DMS79 (cell line): ENCODE measurements at places on chromosomes 6 and 20.

GRCh38 chr6:167569041-167569805, 244.3 kb downstream of the TTLL2 start:
- no peak for DNase-seq

DNA sequence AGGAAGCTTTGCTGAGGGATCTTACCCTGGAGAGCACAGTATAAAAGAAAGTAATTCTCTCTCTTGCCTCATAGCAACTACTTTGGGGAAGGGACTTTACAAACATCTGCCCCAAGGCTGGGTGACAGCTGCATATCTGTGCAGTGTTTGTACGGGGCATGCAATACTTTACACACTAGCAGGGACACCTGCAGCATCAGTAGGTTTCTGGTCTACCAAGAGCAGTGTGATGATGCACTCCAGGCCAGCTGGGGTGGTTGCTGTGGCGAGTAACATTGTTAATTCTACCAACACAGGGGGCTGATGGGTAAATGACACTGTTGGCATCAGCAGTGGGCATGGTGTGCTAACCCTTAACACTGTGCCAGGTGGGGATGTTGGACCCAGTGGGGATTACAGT, 48.0 kb downstream of the ADTRP start:
- no peak for DNase-seq

DNA sequence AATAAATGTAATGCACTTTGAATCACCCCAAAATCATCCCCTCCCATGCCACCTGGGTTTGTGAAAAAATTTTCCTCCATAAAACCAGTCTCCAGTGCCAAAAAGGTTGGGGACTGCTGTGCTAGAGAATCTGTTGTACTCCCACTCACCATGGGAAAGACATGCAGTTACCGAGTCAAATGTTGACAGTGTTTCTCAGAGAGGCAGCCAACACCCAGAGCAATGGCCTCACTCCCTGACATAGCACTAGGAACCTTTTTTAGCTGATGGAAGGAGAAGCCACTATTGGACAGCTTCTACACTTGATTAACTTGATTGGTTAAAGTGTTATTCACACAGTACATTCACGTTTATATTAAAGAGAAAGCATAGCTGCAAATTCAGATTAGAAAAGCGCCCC, 59.8 kb upstream of the MANEA start:
- DNase-seq, result no peak

DNA sequence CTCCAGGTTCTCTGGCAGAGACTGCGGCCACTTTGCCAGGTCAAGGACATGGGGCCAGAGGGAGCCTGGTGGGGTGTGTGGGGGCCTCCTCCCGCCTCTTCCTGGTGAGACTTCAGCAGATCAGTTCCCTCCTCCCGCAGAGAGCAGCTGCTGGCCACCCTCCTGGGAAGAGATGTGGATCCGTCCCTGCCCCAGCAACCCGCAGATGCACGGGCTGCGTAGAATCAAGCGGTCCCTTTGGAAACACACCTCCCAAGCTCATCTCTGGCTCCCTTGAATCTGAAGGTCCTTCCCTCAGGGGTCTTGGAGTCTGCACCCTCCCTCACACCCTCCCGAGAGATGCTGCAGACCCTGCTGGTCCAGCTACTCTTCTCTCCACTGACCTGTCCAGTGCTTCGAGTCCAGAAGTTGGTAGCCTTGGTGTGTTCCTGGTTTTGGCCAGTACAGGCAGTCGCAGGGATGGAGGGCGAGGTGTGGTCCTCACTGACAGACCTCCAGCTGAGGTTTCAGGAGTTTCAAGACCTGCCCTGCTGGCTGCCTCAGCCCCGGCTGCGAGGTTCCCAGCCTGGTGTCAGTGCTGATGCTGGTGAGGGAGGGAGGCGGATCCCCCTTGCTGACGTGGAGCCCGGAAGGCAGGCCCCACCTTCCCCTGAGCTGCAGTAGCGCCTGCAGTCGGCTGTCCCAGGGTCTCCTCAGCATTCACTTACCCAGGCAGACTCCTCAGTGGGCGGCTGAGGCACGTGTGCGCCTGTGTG, at the start of gene NPBWR2:
TSS of gene NPBWR2 (minus strand) at position 585 of the 755 bp plus-strand sequence. CDS start 734 bp downstream, outside the sequence.
- DNase-seq, result no peak

DNA sequence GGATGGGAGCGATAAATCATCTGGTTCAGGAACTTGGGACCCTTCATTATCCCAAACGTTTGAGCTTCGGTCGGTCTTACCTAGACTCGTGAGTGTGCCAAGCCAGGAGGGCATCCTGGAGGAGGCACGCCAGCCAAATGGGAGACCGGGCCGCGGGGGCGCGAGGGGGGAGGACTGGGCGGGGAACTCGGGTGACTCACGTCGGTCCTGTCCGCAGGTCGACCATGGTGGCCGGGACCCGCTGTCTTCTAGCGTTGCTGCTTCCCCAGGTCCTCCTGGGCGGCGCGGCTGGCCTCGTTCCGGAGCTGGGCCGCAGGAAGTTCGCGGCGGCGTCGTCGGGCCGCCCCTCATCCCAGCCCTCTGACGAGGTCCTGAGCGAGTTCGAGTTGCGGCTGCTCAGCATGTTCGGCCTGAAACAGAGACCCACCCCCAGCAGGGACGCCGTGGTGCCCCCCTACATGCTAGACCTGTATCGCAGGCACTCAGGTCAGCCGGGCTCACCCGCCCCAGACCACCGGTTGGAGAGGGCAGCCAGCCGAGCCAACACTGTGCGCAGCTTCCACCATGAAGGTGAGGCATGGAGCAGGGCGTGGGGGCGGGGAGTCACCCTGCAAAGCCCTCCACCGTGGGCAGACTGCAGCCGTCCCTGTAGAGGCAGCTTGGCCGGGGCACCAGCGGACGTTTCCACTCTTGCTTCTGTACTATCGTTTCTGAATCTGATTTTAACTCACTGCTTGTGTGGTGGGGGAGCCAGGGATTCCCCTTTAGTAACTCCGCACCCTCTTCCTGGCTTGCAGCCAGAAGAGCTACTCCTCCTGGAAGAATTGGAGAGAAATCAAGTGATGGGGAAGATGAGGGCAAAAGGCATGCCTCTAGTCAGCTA, 2.7 kb downstream of the BMP2 start:
- no peak for DNase-seq

- DNase-seq, result no peak
Observed at GRCh38 chr6:5763871-5764270, 242.9 kb downstream of the NRN1 start.

- DNase-seq, result no peak
Observed at GRCh38 chr20:5100684-5101347, 18.9 kb downstream of the PCNA start.

- DNase-seq, result no peak
Observed at GRCh38 chr6:73455865-73456629, 4.0 kb upstream of the CGAS start.

GRCh38 chr20:23608251-23608846, 2.6 kb upstream of the CST9 start:
- DNase-seq, result no peak

DNA sequence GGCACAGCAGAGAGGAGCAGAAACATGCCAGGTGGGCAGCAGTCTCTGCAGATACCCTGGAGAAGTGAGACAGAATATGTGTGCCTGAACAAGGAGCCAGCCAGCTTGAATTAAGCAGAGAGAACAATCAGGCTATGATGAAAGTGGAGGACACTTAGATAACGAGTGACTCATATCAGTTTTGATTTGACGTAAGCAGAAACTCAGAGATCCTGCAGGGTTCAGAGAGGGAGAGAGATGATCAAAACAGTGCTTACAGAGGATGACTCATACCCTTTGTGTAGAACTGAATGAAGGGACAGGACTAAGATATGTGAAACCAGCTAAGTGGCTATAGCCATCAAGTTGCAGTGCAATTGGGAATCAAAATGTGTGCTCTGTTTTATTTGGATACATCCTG, 300.7 kb downstream of the TENT5A start:
- DNase-seq, result no peak

DNA sequence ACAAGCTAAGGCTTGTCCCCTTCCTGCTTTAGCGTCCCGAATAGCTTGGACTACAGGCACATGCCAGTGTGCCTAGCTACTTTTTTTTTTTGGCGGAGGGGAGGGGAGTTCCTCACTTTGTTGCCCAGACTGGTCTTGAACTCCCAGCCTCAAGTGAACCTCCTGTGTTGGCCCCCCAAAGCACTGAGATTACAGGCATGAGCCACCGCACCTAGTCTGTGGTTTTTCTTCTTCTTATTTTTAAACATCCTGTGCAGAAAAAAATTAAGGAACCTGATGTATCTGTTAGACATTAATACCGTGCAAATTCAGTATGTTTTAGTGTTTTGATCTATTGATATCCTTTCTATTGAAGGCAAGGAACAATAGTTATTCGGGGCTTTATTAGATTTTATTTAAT, 25.7 kb downstream of the HIVEP1 start:
- no peak for DNase-seq

DNA sequence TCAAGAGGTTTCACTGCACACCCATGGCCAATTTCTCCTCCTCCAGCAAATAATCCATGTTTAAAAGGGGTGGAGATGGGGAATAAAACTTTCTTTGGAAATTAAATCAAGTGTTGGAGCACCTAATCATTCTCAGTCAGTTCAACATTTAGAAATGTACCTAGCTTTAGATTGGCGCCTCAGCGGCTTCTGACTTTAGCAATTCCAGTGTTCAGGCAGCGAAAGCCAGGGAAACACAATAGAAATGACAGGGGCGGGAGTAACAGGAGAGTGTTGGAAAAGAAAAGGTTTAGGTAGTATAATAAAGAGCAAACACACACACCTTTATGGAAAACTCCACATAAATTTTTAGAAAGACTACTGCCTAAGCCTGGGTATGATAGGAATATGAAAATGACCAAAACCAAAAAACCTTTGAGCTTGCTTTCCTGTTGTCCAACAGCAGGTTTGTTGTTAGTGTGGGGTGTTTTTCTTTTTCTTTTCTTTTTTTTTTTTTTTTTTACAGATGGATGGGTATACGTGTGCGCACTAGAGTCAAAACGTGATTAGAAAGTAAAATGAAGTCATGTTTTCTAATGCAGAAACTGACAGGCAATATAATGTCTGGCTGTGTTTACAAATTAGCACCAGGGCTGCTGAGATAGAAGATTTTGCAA, 7.7 kb downstream of the TFAP2A start:
- DNase-seq, result no peak

- DNase-seq, result no peak
Observed at GRCh38 chr6:52594221-52594620, 17.4 kb upstream of the TRAM2 start.

DNA sequence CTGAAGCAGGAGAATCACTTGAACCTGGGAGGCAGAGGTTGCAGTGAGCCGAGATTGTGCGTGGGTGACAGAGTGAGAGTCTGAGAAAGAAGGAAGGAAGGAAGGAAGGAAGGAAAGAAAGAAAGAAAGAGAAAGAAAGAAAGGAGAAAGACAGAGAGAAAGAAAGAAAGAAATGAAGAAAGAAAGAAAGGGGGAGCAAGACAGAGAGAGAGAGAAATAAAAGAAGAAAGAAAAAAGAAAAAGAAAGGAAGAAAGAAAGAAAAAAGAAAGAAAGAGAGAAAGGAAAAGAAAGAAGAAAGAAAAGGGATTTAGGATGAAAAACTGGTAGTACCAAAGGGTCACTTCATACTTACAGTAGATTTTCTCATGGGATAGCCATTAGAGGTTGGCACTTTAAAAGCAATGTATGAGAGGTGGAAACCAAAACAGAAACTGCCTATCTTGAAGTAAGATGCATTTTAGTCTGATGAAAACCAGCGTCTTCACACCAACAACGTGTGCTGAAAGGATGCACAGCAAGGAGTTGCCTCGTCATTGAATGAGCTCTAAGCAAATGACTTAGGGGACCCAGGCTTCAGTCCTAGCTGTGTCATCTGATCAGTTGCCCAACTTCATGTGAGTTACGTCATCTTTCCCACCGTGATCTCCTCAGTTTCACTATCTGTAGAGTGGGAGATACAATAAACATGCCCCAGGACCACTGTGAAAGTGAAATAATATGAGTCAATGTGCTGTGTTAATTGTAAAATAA, 133.9 kb upstream of the NEDD9 start:
- no peak for DNase-seq

DNA sequence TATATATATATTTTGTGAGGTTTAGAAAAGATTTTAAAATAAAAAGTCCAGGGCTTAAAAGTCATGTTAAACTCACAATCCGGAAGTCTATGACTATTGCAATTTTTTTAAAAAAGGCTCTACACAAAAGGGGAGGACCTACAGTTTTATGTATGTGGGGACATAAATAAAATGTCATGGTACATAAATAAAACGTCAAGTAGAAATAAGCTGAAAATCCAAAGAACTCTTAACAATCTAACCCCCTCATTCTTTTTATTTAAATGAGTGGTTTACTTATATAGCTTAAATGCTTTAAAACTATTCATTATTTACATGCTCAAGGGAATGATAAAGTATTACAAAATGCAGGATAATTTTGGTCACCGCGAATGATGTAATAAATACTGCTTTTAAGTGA, 36.2 kb downstream of the STX7 start:
- no peak for DNase-seq

GRCh38 chr6:33207552-33208090, 679 bp upstream of the RING1 start:
- DNase-seq, result no peak

DNA sequence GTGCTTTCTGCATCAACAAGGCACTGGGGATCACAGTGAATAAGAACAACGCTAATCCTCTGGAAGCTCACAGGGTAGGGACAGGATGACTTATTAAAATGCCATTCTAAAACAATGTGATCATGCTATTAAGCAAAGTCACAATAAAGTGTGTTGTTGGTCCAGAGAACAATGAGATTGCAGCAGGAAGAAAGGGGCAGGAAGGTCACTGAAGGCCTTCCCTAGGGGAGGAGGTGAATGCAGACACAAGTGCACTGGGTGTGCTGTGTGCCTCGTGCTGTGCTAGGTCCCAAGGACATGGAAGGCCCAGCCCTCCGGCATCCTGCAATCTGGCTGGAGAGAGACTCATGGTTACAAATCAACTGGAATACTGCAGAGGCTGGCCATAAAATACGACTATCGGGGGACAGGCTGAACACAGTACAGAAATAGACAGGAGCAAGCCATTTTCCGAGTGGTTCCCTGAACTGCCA, 55.7 kb downstream of the LYRM4 start:
- DNase-seq, result no peak

DNA sequence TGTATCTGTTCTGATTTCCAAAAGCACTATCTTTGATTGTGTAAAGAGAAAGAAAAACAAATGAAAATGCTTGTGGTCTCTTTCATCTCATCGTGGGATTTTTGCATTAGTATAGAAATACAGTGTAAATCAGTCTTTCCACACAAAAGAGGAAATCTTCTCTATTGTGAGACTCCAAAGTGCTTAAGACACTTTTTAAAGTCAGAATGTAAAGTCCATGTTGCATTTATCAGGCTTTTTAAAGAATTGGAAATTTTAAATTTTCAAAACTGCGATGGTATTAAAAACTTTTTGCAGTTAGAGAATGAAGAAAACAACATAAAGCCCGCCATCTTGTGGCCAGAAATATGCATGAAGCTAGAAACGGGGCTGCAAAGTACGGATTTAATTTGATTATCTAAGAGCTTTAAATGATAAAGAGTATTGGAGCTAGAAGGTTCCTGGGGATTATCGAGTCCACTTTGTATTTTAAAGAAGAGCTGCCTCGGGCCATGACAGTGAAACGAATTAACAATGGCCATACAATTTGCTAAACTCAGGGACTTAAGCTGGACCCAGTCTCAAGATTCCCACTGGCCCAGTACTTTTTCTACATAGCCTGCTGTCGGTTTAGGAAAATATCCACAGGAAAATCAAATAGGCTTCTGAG, 339.6 kb downstream of the ARHGAP18 start:
- DNase-seq, result no peak
